ENCODE measurements at places on chromosomes 2 and 18.

- DNase-seq, result no peak
These were observed 207.1 kb downstream of the ACKR3 start for GRCh38 chr2:236776695-236777251.

DNA sequence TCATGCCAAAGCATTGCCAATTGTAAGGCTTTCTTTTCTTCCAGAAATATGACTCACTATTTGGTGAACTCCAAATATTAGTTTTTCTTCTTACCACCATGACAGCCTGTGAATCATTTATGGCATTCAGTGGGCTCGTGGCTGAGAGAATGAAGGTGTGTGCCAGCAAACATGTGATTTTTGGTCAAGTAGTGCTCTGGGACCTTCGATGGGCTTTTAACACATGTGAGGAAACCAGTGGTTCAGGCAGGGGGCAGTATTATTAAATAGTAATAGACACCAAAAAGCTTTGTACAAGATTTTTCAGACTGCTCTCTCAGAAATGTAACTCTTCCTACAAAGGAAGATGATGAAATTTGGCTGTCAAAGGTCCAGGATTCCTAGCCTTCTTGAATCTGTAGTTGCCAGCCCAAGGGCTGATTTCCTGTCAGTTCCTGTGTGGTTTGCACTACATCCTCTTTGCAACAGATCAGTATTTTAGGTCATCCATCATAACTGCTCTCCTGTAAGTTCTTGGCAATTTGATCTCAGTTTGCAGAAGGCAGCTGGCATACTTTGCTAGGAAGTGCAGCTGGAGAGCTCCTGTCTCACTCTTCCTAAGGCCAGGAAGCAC lies 64.3 kb downstream of the BABAM2 start:
- DNase-seq, result peak; percentile 54

DNA sequence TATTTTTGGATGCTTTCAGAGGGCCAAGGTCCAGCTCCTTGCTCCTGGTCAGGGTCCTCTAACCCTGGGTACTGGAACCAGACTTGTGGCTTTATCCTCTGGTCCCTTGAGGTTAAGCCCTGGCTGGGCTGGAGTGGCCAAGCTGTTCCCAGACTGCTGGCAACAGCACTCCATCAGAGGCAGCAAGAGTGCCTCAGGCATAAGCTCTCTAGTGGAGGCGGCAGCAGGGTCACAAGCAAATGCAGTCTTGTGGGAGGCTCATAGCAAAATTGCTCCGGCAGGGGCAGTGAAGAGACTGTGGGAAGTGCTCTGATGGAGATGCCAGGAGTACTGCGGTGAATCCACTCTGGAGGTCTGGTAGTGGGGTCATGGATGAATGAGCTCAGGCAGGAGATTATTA lies 128.9 kb upstream of the OTOS start:
- DNase-seq, result no peak

DNA sequence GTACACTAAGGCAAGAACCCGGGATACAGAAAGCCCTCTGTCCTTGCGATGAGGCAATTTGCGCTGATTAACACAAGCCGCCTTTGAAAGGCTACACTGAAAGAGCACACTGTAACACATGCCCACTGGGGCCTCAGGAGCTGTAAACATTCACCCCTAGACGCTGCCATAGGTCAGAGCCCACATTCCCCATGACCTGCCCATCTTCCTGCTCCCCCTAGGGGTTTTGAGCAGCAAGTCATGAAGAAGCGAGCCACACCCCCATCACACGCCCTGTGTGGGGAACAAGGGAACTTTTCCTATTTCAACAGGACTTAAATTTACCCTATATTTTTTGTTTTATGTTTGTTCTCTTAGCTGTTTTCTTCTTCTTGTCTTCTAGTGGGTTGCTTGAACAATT lies 47.8 kb upstream of the SLC4A10 start:
- no peak for DNase-seq

GRCh38 chr2:239466061-239466754 lies 65.4 kb upstream of the HDAC4 start:
- DNase-seq, result no peak

- DNase-seq, result no peak
These were observed 54.9 kb downstream of the R3HDM1 start for GRCh38 chr2:135586148-135586547.

GRCh38 chr18:42514512-42514911 lies 559.5 kb downstream of the PIK3C3 start:
- no peak for DNase-seq

GRCh38 chr2:25286723-25287483 lies 54.8 kb downstream of the DNMT3A start:
- no peak for DNase-seq

- no peak for DNase-seq
These were observed 314.4 kb downstream of the ALK start for GRCh38 chr2:29607038-29607420.

GRCh38 chr2:62287899-62288880 lies 92.3 kb downstream of the B3GNT2 start:
- peak; percentile 26 for DNase-seq

- no peak for DNase-seq
These were observed 152.8 kb upstream of the VRK2 start for GRCh38 chr2:57893786-57894185.

DNA sequence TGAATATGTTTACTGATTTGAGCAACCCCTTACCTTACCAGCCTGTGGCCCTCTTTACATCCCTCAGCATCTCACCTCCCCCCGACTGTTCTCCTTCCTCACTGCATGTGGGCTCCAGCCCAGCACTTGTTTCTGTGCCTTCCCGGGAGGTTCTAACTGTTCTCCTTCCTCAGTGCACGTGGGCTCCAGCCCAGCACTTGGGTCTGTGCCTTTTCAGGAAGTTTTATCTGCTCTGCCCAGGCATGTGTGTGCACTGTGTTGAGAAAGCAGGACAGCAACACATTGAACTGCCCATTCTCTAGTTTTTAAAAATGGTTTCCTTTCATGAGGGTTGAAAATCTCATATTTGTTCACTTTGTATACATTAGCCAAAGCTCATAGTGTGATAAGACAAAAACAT lies 158.4 kb downstream of the ATP9B start:
- DNase-seq, result no peak

DNA sequence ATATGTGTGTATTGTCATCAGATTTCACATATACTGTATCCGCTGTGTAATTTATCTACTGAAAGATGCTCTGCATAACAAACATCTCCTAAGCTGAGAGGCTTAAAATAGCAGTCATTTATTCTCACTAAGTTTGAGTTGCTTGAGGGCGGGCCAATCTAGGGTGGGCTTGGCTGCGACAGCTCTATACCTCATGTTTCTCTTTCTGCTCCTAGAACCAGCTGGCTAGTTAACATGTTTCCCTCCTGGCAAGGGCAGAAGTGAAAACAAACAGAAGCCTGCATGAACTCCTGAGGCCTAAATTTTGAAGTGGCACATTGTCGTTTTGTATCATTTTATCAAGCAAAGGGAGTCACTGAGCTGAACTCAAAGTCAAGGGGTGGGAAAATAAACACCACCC lies 585.0 kb upstream of the VRK2 start:
- DNase-seq, result no peak

DNA sequence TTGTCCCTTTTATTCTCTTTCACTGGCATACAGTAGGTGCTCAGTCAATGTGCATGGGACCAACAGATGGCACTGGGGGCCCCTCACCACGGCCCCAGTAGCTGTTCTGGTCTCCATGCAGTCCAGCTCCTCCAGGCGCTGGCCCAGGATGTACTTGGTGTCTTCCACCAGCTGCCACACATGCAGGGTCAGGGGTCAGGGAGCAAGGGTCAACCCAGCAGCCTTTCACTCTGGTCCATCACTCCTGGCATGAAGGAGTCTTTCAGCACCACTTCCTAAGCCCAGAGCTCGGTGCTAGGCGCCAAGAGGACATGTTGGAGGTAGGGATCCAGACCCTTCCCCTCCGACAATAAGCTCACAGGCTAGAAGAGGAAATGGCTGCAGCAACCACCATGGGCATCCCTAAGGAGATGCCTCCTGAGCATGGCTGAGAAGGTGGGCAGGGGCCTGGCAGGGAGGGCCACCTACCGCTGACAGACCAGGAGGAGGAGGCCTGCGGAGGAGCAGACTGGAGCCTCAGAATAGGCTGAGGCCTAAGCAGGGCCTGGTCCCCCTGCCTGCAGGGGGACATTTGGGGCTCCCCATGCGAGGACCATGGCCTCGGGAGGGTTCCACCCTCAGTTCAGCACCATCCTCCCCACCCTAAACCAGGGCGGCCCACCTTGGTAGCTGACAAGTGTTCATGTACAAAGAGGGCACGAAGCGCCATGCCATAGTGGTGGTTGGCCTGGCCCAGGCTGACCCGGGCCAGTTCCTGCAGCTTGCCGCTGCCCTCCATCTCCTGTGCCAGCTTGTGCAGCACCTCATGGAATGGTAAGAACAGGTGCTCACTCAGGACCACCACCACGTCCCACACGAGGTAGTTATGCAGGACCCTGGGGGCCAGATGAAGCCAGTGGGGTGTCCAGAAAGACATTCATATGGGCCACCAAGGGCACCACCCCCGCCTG lies 10.2 kb downstream of the ALPG start:
- DNase-seq, result no peak

GRCh38 chr2:19073522-19073921 lies 284.9 kb downstream of the OSR1 start:
- no peak for DNase-seq

DNA sequence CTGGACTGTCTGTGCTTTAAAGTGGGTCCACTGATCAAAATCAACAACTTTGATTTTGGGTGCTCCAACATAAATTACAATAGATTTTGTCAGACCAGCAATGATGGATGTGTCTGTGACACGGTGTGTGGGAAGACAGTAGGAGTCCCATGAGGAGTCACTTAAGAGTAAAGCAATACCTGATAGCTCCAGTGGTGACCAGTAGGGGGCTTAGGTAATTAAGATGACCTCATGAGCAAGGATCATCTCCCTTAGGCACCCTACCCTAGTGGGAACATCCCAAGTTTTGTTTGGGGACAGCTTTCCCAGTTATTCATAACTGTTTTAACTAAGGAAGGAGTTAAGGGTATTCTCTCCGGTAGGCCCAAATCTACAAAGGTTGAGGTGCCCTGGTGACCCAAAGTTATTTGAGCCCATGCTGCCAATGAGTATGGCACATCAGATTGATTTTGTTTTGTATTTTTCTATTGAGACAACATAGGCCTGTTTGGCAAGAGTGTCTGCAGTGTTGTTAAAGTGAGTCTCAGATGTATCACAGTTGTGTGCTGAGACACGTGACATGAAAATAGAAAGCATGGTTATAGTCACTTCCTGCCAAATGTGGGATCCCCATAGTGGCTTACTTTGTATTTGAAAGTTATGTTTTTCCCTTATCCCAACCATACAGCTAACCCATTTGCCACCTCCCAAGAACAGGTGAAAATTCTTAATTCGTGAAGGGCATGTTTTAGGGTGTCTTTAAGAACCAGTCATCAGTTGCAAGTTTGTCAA lies 1337.6 kb upstream of the SLC39A10 start:
- DNase-seq, result no peak

GRCh38 chr18:34223164-34223892 lies 1.4 kb downstream of the NOL4 start:
- DNase-seq, result no peak

DNA sequence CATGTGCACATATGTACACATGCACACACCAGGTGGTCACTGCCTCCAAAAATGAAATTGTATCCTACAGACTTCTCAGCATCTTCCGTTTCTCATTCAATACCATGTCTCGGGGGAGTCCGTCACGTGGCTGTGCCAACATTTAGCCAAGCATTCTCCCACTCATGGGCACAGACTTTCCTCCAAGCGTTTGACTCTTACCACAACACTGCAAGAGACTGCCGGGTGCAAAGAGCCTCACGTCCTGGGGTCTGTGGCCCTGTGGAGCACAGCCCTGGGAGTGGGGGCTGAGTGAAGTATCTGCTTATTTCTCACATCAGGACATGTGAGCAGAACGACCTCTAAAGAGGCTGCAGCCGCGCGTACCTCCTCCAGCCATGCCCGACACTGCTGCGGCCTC lies 28.0 kb downstream of the HDAC4 start:
- no peak for DNase-seq

- DNase-seq, result no peak
These were observed 167.2 kb upstream of the MGAT5 start for GRCh38 chr2:134086594-134087219.

GRCh38 chr2:189627789-189628188 lies 33.5 kb upstream of the ASNSD1 start:
- no peak for DNase-seq

DNA sequence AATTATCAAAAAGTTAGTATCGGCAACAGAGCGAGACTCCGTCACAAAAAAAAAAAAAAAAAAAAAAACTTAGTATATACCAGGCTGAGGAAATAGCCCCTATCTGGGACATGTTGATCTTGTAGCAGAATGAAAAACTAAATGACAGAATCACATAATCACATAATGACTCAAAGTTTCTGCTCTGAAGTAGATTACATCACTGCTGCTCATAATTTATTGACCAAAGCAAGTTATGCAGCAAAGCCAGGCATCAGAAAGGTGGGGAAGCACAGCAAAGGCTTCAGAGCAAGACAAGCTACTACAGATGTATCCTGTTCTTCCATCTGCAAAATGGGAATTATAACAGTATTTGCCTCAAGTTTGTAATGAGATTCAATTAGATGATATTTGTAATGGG lies 68.1 kb downstream of the BOD1L2 start:
- no peak for DNase-seq

- DNase-seq, result no peak
These were observed 4.4 kb downstream of the EVX2 start for GRCh38 chr2:176079285-176079830.

DNA sequence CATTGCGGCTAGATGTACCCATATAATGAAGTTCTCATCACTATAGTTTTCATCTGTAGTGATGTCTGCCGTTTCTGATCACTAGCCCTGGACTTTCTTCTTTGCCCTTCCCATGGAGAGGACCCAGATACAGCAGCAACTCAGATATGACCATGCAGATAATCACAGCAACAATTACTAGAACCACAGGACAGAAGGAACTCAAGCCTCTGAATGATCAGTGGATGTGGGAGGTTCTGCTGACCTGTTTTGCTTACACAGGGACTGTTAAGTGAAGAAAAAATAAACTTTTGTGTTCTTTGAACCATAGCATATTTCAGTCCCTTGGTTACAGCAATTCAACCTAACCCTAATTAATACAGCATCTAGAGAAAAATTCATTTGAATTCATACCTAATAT lies 62.7 kb downstream of the ACVR1 start:
- DNase-seq, result no peak

GRCh38 chr2:74708883-74709282 lies 54.8 kb downstream of the SEMA4F start:
- no peak for DNase-seq

- DNase-seq, result no peak
These were observed 53.8 kb downstream of the SKA1 start for GRCh38 chr18:50428531-50429206.

- DNase-seq, result no peak
These were observed 603.5 kb downstream of the XIRP2 start for GRCh38 chr2:167491788-167492187.

- no peak for DNase-seq
These were observed 447.6 kb upstream of the POU3F3 start for GRCh38 chr2:104406261-104406726.

GRCh38 chr2:181847702-181848101 lies 43.8 kb upstream of the ITPRID2 start:
- no peak for DNase-seq

DNA sequence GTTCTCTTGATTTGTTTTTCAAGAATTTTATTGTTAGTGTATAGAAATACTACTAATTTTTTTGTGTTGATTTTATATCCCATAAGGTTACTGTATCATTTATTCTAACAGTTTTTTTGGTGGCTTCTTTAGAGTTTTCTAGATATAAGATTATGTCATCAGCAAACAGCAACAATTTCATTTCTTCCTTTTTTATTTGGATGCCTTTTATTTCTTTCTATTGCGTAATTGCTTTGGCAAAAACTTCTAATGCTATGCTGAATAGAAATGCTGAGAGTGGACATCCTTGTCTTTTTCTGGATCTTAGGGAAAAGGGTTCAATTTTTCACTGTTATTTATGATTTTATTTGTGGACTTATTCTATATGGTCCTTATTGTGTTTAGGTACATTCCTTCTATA lies 298.8 kb downstream of the RPRM start:
- no peak for DNase-seq

All from stimulated activated naive CD4-positive, alpha-beta T cell treated with Interleukin-2 at 50 U/mL for 16 hours (primary cell).